ENCODE measurements at places on chromosomes 3 and 15.

DNA sequence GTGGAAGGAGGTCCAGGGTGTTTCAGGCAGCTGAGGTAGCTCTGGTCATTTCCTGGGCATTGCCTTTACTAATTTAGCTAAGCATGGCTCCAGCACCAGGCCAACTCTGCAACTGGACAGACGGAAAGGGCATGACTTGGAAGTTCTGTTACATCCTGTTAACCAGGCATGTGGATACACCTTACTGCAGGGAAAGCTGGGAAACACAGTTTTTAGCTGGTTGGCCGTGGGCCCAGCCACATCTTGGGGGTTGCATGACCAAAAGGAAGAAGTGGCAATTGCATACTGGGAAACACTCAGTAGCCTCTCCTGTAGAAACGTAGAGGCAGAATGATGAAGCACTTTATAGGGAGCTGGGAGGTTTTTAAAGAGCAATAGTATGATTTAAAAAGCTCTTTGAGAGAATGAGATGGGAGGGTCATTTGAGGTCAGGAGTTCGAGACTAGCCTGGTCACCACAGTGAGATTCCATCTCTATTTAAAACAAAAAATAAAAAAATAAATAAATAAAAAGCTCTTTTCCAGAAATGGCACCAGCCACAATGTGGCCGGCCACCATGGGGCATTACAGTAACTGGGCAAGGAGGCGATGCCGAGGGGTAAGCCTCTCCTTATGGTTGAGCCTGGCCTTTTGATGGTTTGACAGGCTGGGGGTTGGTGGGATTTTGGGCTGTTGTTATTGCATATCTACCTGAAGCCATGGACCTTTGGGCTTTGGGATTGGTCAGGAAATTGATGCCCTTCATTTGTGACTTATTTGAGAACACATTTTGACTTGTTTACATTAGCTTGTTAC lies 28.6 kb downstream of the TRAK1 start:
- DNase-seq: no peak

- DNase-seq: no peak
Observed at GRCh38 chr15:40125950-40126349, 17.3 kb upstream of the BMF start.

DNA sequence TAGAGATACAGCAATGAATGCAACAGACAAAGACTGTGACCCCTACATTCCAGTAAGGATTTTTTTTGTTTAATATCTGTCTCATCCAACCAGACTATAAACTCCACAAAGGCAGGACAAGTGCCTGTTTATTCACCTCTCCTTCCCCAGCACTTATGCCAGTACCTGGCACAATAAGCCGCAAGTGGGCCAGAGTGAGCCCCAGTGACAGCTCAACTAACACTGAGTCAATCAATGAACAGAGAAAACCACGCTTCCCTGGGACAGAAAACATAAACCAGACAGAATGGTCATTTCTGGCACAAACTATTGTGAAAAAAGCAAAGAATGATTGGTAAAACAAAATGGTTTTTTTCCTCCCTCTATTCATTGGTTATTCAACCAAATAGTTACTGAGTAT lies 52.2 kb downstream of the RYK start:
- no peak for DNase-seq

- DNase-seq: no peak
Observed at GRCh38 chr3:139231555-139232281, 112.1 kb upstream of the MRPS22 start.

- no peak for DNase-seq
Observed at GRCh38 chr3:129596194-129597086, 10.0 kb downstream of the PLXND1 start.

DNA sequence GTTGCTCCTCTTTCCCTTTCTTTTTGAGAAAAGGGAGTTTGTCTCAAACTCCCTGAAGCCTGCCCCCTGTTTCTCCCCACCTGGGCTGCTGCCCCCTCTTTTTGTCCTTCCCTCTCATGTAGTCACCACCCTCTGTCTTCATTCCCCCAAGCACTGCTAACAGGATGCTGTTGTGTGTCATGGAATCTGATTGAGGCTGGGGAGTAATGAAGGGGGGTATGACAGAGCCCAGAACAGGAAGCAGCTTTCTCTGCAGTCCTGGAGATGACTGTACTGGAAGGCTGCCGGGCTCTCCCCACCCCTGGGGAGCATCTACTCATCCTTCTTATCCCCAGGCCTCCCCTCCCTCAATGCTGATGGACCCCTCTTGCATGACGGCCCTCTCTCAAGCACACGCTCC lies 181.6 kb downstream of the ABHD5 start:
- no peak for DNase-seq

DNA sequence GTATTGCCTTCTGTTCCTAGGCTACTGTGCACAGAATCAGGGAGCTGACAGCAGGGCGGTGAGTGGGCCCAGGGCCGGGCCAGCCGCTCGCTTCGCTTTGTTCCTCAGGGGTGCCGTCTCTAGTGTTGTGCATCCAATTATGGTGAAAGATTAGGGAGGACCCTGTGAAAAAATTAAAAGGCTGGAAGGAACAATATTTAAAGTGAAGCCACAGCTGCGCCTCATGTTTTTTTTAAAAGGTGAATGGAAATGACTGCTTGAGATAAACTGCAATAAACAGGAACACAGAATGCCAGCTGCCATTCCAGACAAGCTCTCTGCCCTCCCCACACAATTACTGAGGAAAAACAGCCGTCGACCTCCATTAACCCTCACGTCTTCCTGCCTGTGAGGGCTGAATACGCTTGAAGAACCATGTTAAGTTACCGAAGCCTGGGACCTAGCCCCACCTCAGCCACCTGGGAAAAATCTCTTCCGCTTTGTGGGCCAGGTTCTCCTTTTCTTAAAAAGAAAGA lies 132.0 kb upstream of the IL12A start:
- DNase-seq: no peak

- DNase-seq: no peak
Observed at GRCh38 chr3:149605902-149606301, 51.9 kb downstream of the WWTR1 start.

DNA sequence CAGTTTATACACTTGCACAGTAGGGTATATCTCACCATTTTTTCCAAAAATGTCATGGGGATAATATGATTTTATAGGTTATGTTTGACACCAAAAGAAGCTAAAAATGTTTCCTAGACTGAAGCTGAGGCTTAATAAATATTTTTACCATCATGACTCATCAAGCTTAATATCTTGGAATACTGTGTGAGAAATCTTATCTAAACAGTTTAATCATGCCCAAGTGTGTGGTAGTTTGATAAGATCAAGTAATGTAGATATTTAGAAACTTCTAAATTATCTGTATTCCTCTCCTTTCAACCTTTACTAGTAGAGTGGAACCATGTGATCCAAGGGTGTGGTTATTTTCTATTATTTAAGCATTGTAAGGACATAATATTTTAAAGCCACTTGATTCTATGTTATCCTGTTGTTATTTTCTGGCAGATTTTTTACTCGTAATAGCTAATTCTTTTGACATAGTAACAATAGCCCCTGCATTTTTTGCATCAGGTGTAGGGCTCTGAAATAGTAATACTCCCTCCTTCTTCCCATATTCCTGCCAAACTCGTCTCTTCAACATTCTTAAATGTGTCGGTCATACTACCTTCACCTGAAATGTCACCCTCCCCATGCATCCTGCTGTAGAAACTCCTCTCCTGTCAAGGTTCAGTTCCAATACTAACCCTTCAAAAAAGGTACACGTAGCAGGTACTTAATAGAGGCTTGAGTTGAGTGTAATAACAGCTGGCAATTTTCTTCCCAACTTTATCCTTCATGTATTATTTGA lies 729.6 kb downstream of the NLGN1 start:
- no peak for DNase-seq

DNA sequence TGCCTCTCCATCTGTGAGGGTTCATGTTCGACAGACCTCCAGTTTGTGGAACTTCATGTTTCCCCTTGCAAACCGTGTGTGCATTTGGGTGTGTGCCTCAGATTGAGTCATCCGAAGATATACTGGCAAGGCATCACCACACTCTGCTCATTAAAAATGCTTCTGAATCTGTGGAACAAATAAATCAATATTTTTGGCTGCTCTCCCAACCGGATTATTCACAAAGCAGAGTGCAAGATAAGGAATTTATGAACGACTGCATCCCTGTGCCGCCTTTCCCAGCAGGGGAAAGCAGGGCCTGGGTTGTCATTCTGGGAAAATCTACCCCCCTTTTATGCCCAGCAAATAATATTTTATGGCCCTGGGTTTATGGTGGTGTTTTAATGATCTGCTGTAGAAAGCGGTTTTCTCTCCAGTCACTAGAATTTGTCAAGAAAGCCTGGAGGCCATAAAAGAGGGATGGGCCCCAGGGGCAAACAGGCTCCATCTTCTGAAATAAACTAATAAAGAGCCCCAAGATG lies 4.2 kb upstream of the WNT5A start:
- no peak for DNase-seq

DNA sequence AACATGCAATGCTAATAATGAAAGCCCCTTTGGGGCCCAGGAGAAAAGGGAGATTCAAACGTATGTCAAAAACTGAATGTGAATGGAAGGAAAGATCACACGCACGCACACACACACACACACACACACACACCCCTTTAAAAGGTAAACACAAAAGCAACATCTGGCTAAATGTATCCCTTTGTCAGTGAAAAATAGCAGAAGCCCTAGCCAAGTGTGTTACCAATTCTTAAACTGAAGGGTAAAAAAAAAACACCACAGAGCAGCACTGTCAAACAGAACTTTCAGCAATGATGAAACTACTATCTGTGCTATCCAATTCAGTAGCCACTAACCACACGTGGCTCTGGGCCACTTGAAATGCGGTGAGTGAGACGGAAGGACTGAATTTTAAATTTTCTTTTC lies 4.9 kb downstream of the RFTN1 start:
- no peak for DNase-seq

DNA sequence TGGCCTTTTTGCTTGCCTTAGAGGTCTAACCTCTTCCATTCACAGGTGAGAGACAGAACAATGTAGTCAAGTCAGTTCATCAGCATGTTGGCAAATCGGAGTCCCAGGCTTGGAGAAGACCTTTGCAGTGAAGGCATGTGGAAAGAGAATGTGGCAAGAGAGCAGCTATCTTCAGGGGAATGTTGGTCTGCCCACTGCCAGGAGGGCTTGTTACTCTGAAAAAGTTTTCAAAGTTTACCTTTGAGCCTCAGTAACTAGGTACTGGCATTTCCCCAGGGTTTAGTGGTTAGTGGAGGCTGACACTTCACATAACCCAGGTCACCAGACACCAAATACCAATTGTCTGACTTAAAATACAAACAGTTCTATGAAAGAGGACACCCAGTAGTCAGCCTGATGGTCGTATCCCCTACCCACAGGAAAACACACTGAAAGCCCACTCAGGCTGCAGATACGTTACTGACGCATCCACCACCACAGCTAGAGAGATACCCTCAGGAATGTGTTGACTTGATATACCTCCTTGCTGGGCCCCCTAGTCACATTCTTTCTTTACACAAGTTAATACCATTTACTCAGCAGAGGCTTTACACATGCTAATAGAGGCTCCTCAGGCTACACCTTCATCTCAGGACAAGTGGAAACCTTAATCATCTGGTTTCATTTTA lies 9.7 kb upstream of the ARID3B start:
- DNase-seq: no peak

DNA sequence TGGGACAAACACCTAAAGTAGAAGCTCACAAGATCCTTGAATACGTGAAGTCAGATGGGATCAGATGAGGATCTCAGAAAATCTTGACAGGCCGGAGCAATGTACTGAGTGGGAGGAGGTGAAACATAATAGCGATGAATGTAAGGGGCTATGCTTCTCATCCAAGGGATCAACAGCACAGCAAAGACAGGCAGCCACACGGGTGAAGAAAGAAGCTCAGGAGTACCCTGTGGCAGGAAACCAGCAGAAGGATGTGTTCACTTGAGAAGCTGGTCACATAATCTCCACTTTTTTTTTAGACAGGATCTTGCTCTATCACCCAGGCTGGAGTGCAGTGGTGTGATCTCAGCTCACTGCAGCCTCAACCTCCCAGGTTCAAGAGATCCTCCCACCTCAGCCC lies 92.4 kb downstream of the MEGF11 start:
- no peak for DNase-seq

DNA sequence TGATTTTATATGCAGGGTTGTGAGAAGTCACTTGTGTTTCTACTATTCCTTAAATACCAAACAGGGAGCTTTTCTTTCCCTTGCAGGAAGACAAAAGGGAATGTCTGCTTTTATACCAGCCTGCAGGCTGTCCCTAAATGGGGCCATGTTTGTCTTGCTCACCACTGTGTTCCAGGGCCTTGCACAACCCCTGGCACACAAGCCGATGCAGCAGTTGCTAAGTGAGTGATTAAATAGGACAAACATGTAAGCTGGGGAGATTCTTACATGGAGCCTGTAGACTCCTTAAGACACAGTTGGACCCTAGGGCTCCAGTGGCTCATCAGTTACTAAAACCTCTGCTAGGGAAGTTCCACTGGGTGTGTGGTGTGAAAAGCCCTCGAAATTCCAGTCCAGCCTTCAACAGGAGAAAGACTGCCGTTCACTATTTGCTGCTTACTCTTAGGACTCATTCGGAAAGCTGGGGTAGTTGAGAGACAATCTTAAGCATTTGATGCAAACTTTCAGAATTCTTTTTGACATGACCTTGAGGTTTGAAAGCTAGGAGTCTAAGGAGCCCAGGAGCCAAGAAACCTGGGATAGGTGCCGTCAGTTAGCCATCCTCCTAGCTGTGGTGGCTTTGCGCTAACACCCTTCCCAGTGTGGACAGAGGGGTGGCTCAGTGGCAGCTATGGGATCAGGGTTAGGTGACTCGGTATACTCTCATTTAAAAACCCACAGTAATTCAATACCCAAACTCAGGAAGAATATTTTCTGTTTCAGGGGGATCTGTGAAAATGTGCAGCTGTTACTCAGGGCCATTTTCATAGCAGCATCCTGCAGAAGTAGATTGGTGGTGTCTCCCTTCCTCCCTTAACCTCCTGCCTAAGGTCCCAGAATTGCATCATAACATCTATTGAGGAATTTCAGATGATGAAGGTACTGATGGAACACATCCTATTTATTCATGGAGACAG lies 39.1 kb downstream of the SYNM start:
- DNase-seq: no peak

- no peak for DNase-seq
Observed at GRCh38 chr15:33095641-33096040, 98.9 kb downstream of the FMN1 start.

GRCh38 chr3:197687570-197687969 lies 49.1 kb downstream of the RUBCN start:
- DNase-seq: no peak

- DNase-seq: no peak
Observed at GRCh38 chr3:77412584-77412983, 372.7 kb downstream of the ROBO2 start.

GRCh38 chr15:94968133-94968532 lies 736.8 kb downstream of the MCTP2 start:
- DNase-seq: no peak

- DNase-seq: no peak
Observed at GRCh38 chr15:73767806-73768501, 14.8 kb upstream of the INSYN1 start.

- no peak for DNase-seq
Observed at GRCh38 chr15:95019907-95020306, 788.5 kb downstream of the MCTP2 start.
